ENCODE measurements at places on chromosomes 1 and 21.

- DNase-seq = no peak
Observed at GRCh38 chr1:172354291-172355274, 65.9 kb upstream of the C1orf105 start.

DNA sequence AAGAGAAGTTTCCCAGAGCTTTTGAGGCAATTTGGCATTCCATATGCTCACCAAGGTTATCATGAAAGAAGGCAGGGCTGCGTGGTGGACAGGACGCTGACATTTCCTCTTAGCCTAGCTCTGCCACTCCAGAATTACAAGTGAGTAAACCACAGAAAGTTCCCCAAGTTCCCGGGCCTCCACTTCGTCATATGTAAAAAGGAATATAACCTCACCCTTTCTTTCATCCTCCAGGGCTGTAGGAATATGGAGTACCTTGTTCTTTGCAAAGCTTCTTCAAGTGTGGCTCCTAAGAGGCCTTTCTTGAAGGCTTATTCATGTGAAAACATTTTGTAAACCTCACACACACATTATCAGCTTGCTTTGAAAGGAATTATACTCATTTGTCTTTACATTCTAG, 210.2 kb downstream of the GREM2 start:
- no peak for DNase-seq

GRCh38 chr1:214270097-214270650, 10.8 kb upstream of the SMYD2 start:
- no peak for DNase-seq

GRCh38 chr1:100703716-100704115, 15.8 kb upstream of the VCAM1 start:
- DNase-seq = no peak

DNA sequence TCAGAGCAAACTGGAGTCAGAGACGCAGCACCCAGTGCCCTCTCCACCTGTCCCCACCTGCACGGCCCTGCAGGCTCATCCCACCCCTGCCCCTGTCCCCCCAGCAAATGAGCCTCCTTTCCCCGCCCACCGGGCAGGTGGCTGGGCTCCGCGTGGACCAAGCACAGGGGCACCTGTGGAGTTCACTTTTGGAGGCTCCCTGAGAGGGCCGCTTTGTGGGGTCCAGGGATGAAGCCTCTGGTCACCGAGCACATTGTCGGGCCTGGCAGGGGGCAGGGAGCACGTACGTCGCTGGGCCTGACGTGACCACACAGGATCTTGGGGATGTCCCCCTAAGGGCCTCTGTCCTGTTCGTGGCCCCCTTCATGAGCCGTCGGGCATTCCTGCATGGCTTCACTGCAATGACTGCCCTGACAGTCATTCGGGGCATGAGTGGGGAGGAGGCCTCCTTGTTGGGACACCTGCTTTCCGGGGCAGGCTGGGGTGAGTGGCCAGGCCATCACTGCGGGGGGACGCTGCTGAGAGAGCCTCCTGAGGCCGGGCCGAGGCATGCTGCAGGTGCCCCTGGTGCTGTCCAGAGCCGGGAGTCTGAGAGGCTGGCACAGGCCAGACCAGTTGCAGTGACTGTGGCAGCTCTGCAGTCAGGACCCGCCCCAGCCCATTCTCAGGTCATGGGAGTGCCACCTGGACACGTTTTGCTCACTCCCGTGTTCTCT, 19.7 kb downstream of the SLX9 start:
- peak; percentile 77 for DNase-seq

DNA sequence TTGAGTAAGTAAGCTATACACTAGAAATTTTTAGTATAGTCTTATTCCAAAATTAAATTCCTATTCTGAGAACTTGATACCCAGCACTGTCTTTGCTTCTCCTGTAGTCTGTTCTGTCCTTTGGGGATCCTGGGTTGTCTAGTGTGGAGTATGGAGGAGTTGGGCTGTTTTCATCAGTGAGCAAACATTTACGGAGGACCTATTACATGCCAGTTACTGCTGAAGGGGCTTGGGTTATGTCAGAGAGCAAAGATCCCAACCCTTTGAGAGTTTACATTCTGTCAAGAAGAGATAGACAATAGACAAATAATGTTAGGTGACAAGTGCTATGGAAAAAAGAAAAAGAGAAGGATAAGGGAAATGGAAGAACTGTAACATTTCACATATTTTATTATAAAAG, 9.0 kb downstream of the TRAPPC10 start:
- DNase-seq = no peak

DNA sequence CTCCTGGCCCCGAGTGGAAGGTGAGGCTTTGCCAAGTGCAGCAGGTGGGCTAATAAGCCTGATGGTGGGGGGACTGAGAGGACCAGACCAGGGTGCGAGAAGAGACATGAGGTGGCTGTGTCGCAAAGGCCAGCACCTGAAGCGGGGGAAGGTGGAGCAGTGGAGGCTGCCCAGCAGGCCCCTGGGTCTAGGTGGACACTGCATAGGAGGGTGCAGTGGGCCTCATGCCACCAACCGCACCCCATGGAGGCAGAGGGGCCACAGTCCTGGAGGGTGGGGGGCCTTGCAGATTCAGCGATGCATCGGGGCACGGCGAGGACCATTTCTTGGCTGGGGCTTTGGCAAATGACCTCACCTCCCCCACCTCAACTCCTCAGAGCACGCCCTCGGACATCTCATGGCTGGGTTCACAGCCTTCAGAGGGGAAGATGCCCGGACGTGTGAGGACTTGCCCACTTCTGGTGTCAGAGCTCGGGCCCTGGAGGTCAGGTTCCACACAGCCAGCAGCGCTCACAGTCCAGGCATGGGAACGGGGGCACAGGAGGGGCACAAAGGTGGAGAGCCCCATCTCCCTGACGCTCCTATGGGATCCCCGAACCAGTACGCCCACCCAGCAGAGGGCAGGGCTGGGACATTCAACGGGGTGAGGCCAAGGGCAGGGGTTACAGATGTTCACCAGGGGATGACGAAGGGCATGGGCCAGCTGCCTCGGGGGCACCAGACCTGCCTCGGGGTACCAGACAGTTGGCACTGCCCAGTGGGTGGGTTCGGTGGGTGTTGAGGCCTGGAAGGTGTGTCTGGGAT, 35.4 kb downstream of the UBE2G2 start:
- DNase-seq = peak; percentile 84

- DNase-seq = no peak
Observed at GRCh38 chr1:100354971-100355394, 2.7 kb downstream of the CDC14A start.
